ENCODE measurements at places on chromosomes 7 and 10.
A peak's percentile ranks its signal among the peaks of the same experiment; 100 is the strongest.

DNA sequence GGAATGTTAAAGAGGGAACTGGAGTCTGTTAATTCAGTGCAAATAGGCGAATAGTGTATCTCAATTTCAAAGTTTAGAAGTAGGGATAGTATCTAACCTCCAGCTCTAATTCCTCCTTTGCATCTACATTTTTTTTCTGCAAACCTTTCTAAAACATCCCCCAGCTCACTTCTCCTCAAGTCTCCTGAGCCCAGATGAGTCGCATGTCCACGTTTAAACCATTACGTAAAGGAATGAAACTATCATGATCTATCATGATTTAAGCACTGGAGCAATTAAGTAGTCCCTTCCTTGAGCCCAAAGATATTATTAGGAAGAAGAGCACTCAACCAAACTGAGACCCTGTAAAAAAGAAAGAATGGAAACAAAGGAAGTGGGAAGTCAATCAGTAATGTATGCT, 29.9 kb downstream of the GPR22 start:
- no peak for DNase-seq

- no peak for DNase-seq
Observed at GRCh38 chr7:98286093-98286539, 4.6 kb downstream of the BRI3 start.

DNA sequence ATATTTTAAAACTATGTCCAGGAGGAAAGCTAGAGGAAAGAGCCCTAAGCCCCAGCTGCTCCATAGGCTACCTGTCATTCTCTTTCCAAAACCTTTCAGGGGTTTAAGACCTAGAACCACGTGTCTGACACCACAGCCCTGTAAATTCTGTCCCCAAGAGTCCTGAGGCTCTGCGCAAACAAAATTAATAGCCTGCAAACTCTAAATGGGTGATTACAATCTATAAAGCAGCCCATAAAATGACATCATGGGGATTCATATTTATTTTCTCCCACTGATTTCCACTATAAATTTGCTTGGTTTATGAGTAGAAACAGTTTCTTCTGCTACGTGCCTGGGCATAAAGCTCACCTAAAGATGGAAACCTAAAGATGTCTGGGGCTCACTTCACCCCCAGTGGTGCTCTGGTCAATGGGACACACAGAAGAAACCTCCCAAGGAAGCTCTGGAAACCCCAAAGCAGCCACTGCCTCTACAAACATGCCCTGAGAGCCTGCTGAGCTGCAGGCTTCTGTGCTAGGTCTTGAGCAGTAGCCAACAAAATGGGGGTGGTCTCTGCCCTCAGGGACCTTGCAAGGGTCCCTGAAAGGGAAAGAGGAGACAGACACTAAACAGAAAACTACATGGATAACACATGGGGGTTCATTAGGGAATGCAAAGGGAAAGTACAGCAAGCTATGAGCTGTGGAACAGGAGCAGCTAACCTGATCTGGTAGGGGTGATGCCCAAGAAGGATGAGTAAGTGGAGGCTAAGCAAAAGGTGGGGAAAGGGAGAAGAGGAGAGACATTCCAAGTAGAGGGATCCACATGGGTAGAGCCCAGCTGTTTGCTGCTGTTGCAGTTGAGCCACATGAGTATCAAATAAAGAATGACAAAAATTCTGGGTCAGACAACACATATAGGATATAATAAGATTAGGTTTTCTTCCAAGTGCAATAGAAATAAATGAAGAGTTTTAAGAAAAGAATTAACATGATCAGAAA, 331.7 kb downstream of the KCNMA1 start:
- no peak for DNase-seq

- no peak for DNase-seq
Observed at GRCh38 chr10:97190450-97190849, 4.7 kb upstream of the SLIT1 start.

DNA sequence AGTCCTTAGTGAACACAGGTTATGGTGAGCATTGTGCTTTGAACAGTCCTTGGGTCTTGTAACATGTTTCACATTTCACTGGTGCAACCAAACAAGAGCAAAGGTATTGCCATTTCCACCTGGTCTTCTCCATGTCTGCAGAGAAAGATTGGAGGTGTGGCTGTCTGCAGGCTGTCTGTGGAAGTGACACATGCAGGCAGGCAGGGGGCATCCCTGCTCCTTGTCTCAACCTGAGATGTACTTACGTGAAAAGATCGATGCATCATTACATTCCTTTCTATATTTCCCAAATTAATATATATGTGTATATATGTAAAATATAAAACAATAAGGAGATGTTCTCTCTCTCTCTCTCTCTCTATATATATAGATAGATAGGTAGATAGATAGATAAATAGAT, 54.3 kb downstream of the LRRC18 start:
- peak; percentile 43 for DNase-seq

GRCh38 chr7:39161903-39162302, 184.2 kb downstream of the POU6F2 start:
- no peak for DNase-seq
